Cerebellar nuclear complex (tissue), 1 donor: ENCODE measurements at places on chromosomes 13 and 19.

- no peak for DNase-seq
These were observed 371.8 kb downstream of the SLITRK6 start for GRCh38 chr13:85427416-85427815.

GRCh38 chr19:5651361-5651760 lies 28.5 kb downstream of the SAFB start:
- DNase-seq: no peak

- peak; percentile 67 for DNase-seq
These were observed at the start of gene IRS2 for GRCh38 chr13:109786457-109787134. IRS2 (minus strand) TSS chr13:109786583; CDS start chr13:109786053, 530 bp downstream.

GRCh38 chr19:7550169-7550770 lies 14.8 kb downstream of the PNPLA6 start:
- DNase-seq: no peak

DNA sequence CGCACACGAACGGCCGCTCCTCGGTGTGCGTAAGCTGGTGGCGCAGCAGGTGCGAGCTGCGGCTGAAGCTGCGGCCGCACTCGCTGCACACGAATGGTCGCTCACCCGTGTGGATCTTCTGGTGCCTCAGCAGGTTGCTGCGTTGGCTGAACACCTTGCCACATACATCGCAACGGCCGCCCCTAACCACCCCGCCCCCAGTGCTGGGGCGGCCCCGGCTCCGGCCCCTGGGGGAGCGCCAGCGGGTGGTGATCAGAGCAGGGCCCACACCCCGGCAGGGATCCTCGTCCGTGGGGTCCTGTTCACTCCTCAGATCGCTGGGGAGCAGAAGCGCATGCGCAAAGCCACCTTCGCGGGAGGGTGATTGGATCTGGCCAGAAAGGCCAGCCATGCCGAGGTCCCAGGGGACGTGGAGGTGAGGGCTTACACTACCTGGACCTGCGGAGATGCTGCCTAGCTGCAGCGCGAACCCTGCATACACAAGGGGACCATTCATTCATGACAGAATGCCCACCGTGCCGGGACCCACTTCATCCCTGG lies 4.7 kb upstream of the UBE2M start:
- no peak for DNase-seq

DNA sequence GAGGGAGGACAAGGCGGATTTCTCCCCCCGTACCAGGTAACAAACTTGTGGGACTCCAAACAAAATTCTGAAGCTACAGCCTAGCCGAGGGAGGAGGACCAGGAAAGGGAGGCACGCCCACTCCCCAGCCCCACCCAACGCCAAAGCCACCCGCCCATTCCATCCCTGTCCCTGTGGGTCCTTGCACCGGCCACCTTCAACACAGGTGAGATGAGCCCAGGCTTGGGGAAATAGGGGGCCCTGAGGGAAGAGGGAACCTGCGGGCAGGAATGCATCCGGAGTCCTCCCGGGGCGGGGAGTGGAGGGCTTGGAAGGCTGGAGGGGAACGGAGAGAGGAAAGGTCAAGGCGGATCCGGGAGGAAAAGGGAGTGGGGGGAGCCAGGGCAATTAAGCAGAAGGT lies at the start of gene BEST2:
Gene BEST2, plus strand, starts transcription at position 157 of the 400 bp plus-strand sequence. CDS start 802 bp downstream, outside the sequence.
- DNase-seq: no peak
